Mucosa of gallbladder (tissue), 1 donor: ENCODE measurements at places on chromosomes 4 and X. TPM values are rescaled to one million over a fixed set of nuclear protein-coding genes. Genes with fewer than 3 reads are reported as not detected.

DNA sequence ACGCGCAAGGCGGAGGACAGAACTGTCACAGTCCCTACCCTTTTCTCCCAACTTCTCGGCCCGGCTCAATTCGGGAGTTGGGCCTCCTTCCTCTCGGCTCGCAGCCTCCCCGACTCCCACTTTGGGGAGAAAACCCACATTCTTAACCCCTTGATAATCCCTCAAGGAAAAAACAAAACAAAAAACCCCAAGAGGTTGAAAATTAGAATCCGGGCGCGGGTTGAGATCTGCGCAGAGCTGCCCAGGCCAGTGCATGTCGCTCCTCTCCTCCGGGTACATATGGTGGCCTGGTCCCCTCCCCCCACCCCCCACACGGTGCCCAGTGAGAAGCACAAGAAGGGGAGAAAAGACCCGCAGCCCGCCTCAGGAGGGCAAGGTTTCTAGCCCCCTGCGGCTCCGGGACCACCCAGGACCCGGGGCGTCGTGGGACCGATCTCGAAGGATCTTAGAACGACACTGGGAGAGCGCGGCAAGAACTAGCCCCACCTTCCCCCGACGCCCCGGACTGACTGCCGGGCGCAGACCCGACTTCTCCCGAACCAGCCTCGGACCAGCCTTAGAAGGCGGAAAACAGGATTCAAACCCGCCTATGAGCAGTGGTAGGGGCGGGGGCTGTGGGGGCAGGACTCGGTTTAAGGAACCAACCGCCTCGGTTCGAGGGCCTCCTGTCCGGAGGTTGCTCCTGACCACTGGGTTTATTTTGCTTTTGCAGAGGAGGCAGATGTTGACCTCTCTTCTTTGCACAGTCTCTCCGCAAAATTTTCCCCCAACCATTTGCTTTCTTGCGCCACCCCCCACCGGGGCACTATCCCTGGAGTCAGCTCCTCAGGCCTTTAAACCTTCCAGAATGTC, 2.5 kb upstream of the PDGFRA start:
- peak; percentile 54 for DNase-seq

Gene RCHY1
- 26.1 TPM for total RNA-seq

Gene PLP1
- 13.8 TPM for total RNA-seq

Gene PCDH10
- 1.0 TPM for total RNA-seq

GRCh38 chr4:184684491-184685189, 35.1 kb downstream of the PRIMPOL start:
- DNase-seq: no peak

DNA sequence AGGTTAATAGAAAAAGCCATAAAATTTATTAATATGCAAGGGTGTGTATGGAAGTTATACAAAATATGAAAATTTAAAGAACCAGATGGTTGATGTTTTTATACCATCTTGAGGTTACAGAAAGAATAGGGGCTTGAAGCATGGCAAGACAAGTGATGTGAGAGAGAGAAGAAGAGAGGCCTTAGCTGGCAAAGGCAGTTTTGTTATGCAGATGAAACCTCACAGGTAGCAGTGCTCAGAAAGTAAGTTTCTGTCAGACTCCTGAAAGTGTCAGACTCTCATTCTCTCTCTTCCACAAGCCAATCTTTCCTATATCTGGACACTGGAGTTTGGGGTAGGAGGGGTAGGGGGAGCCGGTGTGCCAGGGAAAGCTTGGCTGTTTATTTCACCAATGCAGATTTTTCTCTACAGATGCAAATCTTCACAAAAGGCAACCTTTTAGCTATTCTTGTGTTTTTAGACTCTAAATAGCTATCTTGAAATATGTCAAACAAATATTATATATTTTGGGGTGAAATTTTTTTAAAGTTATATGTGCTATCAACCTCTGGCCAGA, 124.5 kb downstream of the CFAP299 start:
- DNase-seq: no peak

GRCh38 chr4:70382691-70383181, at the start of gene SMR3B:
TSS of gene SMR3B (plus strand) at chr4:70383131. CDS start at chr4:70384511, 1,380 bp downstream.
- DNase-seq: no peak

GRCh38 chr4:154497889-154498288, 6.3 kb upstream of the DCHS2 start:
- DNase-seq: no peak

Gene TLR1
- 16.6 TPM for total RNA-seq

Gene GPR119
- not detected for total RNA-seq

GRCh38 chr4:73376976-73377375, 27.1 kb upstream of the ALB start:
- DNase-seq: no peak

Gene MOSPD2
- 12.2 TPM for total RNA-seq

Gene RPA4
- 0.98 TPM for total RNA-seq

- no peak for DNase-seq
Observed at GRCh38 chrX:12892716-12893115, 13.7 kb upstream of the TLR8 start.

- no peak for DNase-seq
Observed at GRCh38 chr4:92074839-92075238, 228.9 kb upstream of the GRID2 start.

DNA sequence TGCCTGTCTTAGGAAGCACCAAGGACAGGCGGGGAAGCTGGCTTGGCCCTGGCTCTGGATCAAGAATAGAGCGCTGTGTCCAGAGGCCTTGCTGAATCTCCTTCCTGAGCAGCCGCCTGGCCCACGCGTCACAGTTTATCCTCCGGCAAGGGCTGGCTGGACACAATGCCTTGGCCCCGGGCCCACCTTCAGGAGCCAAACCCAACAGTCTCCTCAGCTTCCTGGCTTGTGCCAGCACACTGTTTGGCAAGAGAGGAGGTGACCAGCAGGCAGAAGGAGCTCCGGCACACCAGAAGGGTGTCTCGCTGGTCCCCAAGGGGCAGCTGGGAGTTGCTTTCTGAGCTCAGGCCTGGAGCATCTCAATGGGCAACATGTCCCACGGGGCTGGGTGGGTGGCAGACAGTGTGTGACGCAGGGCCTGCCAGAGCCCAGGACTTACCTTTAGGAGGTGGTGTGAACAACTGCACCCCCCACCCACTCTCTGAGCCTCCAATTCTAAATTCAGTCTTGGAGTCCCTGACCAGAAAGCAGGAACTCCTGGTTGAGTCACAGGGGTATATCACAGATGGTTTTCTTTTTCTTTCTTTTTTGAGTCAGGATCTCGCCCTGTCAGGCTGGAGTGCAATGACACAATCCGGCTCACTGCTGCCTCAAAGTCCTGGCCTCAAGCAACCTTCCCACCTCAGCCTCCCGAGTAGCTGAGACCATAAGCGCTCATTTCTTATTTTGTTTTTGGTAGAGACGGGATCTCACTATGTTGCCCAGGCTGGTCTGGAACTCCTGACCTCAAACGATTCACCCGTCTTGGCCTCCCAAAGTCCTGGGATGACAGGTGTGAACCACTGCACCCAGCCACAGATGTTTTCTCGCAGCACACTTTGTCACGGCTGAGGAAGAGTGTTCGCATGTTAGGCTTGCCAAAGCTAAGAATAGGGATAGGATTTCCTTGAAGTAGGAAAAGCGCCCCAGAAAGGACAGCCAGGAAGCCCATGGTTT, 361.2 kb downstream of the BCOR start:
- peak; percentile 85 for DNase-seq
